ENCODE measurements at places on chromosomes 7 and 10.

- no peak for DNase-seq
These were observed 5.8 kb downstream of the LIPA start for GRCh38 chr10:89245802-89246201.

DNA sequence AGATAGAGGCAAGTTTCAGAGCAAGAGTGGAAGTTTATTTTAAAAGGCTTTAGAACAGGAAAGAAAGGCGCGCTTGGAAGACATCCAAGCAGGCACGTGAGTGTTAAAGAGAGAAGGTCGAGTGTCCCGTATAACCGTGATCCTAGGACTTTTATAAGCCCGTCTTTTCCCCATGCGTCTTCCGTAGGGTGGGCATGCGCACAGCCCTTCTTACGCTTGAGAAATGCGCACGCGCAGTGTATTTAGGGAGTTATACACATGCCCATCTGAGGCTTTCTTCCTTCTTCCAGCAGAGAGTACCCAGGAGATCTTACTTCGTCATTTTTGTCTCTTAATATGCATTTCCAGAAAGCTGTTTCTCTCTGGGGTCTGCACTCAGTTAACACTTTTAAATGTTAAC is 52.4 kb downstream of the CALD1 start:
- DNase-seq, result no peak

DNA sequence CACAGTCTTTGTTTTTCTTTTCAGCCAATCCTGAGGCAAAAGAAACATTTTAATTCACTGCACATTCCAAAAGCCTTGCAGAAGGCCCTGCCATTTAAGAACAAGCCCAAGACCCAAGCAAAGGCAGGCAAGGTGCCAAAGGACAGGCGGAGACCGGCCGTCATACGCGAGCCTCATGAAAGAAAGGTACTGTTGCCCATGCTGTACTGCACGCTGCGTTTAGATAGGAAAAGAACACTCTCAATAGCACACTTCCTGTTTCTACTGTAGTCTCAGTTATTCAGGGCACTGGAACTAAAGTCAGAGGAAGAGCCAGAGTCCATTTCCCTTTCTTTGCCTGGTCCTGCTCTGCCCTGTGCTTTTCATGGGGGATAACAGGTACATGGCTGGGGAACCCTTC is 47.6 kb downstream of the BMS1 start:
- DNase-seq, result no peak

- no peak for DNase-seq
These were observed 15.7 kb upstream of the PRKAR1B start for GRCh38 chr7:742791-743190.

- DNase-seq, result no peak
These were observed 129.5 kb downstream of the SDK1 start for GRCh38 chr7:3430588-3430987.

DNA sequence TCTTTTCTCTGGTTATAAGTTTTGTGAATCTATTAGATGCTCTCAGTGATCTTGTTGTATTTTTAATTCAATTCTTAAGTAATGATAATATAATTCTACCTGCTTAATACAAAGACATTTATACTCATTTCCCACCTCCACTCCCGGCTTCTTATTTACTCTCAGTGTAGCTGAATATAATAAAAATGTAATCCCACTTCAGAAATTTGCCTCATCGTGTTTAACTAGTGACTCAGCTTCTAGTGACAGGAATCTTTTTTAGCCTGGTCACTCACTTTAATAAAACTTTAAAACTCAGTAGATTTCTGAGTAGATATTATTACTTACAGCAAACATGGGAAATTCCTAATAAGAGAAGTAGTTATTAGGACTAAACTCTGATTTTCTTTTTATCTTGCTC is 1506.2 kb upstream of the LRRTM3 start:
- DNase-seq, result no peak

- no peak for DNase-seq
These were observed 5.4 kb upstream of the MYPN start for GRCh38 chr10:68103901-68104300.

- no peak for DNase-seq
These were observed 62.2 kb upstream of the RNF148 start for GRCh38 chr7:122764902-122765301.

GRCh38 chr10:34046506-34047034 is 712.1 kb upstream of the NRP1 start:
- no peak for DNase-seq

DNA sequence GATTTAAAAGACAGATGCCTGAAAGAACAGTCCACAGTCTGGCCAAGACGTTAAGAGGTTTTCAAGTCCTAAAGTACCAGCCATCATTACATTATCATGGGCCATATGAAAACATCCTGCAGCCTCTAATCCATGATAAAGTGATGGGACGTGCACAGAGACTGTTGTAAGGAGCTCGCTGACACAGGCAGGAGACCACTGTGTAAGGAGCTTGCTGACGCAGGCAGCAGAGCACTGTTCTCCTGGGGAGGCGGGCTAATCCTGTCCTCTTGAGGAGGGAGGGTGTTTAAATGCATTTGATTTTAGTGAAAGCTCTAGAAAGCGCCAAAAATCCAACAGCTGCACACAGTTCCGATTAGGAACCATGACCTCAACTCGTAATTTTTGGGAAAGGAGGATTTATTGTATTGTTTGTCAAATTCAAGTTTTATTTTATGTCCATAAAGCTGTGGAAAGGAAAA is 16.9 kb downstream of the SVIL start:
- DNase-seq, result peak; percentile 60

GRCh38 chr10:1290071-1290471 is 233.9 kb downstream of the WDR37 start:
- DNase-seq, result no peak

DNA sequence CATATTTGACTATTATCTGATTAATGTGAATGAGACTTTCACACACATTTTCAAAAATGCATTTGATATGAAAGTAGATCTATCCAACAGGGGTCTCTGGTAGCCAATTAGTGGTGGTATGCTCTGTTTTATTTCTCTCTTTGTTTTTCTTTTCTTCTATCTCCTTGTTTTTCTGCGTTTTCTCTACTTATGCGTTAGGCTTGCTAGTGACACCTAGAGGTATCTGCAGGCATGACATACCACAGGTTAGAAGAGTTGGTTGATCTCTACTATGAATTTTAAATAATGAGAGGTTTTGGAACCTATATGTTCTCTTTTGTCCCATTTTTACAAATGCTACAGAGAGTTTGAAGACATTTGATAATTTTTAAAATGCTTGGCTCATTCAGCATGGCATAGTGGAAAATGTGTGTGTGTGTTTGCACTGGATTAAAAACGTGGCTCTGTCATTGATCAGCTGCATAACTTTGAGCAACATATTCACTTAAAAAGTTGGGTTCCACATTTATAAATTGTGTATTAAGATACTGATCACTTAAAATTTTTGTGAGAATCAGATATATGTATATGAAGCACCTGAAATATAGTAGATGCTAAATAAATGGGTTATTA is 28.1 kb upstream of the PLXDC2 start:
- DNase-seq, result peak; percentile 74

DNA sequence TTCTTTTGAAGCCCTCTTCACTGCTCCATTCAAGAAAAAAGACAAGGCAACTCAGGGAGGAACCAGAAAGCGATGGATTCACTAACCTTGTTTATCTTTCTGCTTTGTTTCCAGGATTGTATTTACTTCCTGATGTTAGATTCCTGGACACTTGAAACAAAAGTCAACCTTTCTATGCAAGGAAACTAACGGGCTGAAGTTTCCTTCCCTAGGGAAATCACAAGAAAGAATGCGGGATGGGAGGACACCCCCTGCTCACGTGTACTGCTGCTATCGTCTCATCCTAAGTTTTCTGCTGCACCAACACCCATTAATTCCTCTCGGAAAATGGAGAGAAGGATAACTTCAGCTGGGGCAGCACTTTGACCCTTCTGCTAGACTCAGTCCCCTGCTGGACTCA is 50.3 kb downstream of the ELMO1 start:
- DNase-seq, result no peak

GRCh38 chr10:121681997-121682687 is 83.9 kb upstream of the FGFR2 start:
- no peak for DNase-seq

DNA sequence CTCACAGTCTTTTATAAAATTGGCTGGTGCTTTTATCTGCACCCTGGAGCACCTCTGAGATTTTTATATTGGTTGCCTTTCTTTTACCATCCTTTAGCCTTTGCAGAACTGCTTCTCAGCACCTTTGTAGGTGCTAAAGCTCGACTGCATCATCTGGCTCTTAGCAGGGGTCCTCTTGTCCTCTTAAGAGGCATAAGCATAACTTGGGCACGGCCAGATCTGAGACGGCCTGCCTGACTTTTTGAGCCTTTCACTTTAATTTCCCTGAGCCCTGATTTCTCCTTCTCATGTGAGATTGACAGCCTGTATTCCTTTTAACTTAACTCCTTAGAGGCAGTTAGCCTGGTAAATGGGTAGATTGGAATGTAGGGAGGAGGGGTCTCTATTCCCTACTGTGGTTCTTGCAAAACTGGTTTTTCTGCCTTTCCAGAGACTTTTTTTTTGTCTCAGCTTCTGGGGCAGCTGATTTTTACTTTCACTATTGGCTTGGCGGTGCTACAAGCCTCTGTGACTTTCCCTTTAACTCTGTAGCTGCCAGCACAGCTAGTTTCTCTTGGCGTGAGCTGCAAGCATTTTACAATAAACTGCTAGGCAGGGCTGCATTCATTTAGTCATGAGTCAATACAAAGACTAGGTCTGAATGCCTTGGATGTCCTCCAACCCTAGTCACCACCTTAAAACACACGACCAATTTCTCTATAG is 24.0 kb downstream of the ZPBP start:
- peak; percentile 60 for DNase-seq

- DNase-seq, result no peak
These were observed 104.6 kb upstream of the LSM8 start for GRCh38 chr7:118079369-118079768.

DNA sequence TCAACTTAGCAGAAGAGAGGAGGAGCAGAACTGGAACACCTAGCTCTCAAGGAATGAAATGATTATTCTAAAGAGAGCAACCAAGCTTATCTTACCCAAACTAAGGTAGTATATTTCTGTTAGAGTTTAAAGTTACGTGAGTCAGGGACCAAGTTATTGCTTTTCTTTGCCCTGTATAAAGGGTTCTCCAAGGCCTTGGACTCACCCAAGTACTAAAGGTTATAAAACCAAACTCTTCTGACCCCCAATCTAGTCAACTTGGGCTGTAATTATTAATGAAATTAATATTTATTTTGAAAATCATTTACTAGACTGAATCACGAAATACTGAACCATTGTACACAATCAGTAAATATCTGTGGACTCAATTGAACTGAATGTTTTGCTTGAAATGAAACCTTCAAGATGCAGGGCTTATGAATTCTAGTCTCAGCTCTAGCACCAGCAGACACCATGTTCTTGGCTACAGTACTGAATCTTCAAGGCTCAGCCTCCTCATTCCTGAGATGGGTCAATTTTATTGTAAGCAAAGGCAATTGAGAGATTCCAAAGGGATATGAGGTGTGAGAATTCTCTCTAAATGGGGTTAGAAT is 1.8 kb upstream of the CYP2C19 start:
- DNase-seq, result no peak

Data from fibroblast of the aortic adventitia (primary cell).